ENCODE measurements at places on chromosomes 16 and 17. TPM values are rescaled to one million over a fixed set of nuclear protein-coding genes. Genes with fewer than 3 reads are reported as not detected.

ACSM2A gene
- not detected for polyA plus RNA-seq

GLIS2 gene
- not detected for polyA plus RNA-seq

SUMO2 gene
- 260 TPM for polyA plus RNA-seq

ITGB4 gene
- 0.80 TPM for polyA plus RNA-seq

All from naive B cell (primary cell).